Pancreas (tissue), 10 donors: ENCODE measurements at places on chromosomes 13 and 19. TPM values are rescaled to one million over a fixed set of nuclear protein-coding genes. Genes with fewer than 3 reads are reported as not detected.

DNA sequence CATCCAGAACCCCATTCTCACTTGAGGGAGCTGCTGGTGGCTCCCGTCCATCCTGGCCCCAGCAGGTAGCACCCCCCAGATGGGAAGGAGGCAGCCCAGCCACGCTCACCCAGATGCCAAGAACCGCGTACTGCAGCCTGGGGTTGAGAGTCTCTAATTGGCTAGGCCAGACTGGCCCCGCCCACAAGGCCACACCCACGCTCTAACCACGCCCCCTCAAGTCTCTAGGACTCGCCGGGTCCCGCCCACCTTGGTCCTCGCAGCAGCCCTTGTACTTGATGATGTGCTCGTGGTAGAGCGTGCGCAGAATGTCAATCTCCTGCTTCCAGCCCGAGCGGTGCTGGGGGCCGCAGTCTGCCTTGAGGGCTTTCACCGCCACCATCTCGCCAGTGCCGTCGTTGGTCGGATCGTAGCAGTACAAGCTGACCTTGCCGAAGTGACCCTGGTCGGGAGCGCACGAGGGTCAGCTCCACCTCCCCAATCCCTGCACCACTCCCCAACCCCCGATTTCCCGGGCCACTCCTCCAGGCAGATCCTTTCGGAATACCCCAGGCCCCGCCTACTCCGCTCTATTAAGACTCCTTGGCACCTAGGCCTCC is 14.5 kb upstream of the ICAM3 start:
- DNase-seq = no peak

- no peak for DNase-seq
Observed at GRCh38 chr13:23504180-23504579, 66.0 kb upstream of the TNFRSF19 start.

GRCh38 chr13:30904043-30904442 is 2.0 kb upstream of the MEDAG start:
- DNase-seq = no peak

Gene FOSB
- total RNA-seq = 17.0 TPM

Gene ZNF709
- total RNA-seq = 0.79 TPM
